Endothelial cell of umbilical vein (primary cell): ENCODE measurements at places on chromosomes 13 and 19. TPM values are rescaled to one million over a fixed set of nuclear protein-coding genes. Genes with fewer than 3 reads are reported as not detected.

The ZNF440 gene
- 9.1 and 13.3 TPM in 2 replicates for total RNA-seq

The SULT2B1 gene
- total RNA-seq: not detected in 2 replicates

The SYNE4 gene
- 0.62 and 1.3 TPM in 2 replicates for total RNA-seq

The NLRP11 gene
- not detected in 2 replicates for total RNA-seq
